ENCODE measurements at places on chromosomes 12 and 14.

- peaks cover 32% of the 10 kb centered on the region for H3K27me3 ChIP-seq
These were observed 14.5 kb upstream of the PWP1 start for GRCh38 chr12:107670999-107671643.

- peaks cover 61% of the 10 kb centered on the region for H3K4me1 ChIP-seq
- peak; percentile 77 for DNase-seq
- peak overlapping the region; percentile 1 for H3K4me3 ChIP-seq
- H3K27ac ChIP-seq: peak overlapping the region; percentile 86
- H3K27me3 ChIP-seq: no peaks in the 10 kb centered on the region
- H3K36me3 ChIP-seq: no peaks in the 10 kb centered on the region
These were observed 7.6 kb downstream of the VPS37B start for GRCh38 chr12:122888232-122888752.

GRCh38 chr14:23041729-23042128 lies 283 bp upstream of the PSMB11 start:
- no peak for DNase-seq
- no peak overlapping the region for H3K27ac ChIP-seq
- H3K27me3 ChIP-seq: no peaks in the 10 kb centered on the region
- no peak overlapping the region for H3K4me3 ChIP-seq

DNA sequence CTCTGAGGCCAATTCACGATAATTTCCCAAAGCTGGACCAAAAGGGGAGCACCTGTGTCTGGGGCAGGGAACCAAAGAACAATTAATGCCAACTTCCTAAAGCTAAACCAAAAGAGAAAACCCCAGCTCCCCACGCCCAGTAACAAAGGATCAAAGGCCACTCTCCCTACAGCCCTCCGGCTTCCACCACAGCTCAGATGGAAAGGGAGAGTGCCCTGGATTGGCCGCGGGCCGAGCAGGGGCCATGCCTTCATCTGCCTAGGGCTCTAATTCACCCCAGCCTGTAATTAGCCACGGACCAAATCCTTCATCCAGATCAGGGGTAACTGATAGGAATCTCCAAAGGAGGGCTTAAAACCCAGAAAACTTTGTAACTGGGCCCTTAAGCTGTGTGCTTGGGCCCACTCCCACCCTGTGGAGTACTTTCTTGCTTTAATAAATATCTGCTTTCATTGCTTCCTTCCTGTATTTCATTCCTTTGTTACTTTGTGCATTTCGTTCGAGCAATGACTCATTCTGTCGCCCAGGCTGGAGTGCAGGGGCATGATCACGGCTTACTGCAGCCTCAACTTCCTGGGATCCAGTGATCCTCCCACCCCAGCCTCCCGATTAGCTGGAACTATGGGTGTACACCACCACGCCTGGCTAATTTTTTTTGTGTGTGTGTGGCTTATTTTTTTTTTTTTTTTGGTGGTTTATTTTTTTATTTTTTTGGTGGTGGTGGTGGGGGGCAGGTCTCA lies 65.5 kb upstream of the PPP4R3A start:
- H3K27me3 ChIP-seq: no peaks in the 10 kb centered on the region
- no peak overlapping the region for H3K4me3 ChIP-seq
- peaks cover 6% of the 10 kb centered on the region for H3K4me1 ChIP-seq
- no peaks in the 10 kb centered on the region for H3K36me3 ChIP-seq
- DNase-seq: no peak
- no peak overlapping the region for H3K27ac ChIP-seq

DNA sequence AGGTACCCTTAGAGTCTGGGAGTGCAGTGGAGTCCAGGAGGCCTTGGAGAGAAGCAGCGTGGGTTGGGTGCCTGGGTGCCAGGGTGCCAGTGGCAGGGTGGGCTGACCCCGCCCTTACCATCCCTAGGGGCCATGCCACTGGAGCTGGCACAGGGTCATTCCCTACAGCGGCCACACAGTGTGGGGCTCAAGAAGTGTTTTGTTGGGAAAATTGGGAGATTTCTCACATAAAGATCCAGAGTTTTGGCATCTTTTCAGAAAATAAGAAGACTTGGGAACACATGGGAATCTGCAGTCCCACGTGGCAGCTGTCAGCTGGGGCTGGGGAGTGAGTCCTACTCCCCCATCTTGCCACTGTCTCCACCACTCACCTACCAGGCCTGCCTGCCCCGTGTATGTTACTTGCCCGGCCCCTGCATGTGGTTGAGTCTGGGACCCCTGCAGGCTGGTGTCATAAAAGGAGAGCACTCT lies 4.2 kb downstream of the VASH1 start:
- H3K27ac ChIP-seq: no peak overlapping the region
- H3K27me3 ChIP-seq: no peaks in the 10 kb centered on the region
- peaks cover 8% of the 10 kb centered on the region for H3K4me1 ChIP-seq

GRCh38 chr14:60989599-60989998 lies 8.6 kb downstream of the SLC38A6 start:
- no peak overlapping the region for H3K27ac ChIP-seq
- peaks cover 44% of the 10 kb centered on the region for H3K36me3 ChIP-seq
- no peak for DNase-seq
- no peaks in the 10 kb centered on the region for H3K27me3 ChIP-seq
- no peaks in the 10 kb centered on the region for H3K4me1 ChIP-seq

- no peak overlapping the region for H3K27ac ChIP-seq
- H3K27me3 ChIP-seq: peaks cover 64% of the 10 kb centered on the region
- no peak for DNase-seq
- no peak overlapping the region for H3K4me3 ChIP-seq
- H3K4me1 ChIP-seq: no peaks in the 10 kb centered on the region
These were observed 2.1 kb upstream of the KRT72 start for GRCh38 chr12:52603314-52603713.

- H3K27me3 ChIP-seq: no peaks in the 10 kb centered on the region
- H3K4me1 ChIP-seq: peaks cover 29% of the 10 kb centered on the region
- H3K27ac ChIP-seq: peak overlapping the region; percentile 94
- DNase-seq: peak; percentile 83
- peaks cover 21% of the 10 kb centered on the region for H3K36me3 ChIP-seq
These were observed 593 bp downstream of the CFL2 start for GRCh38 chr14:34713681-34714319.

- peaks cover 69% of the 10 kb centered on the region for H3K36me3 ChIP-seq
- no peak overlapping the region for H3K4me3 ChIP-seq
- DNase-seq: no peak
These were observed 37.1 kb downstream of the ZC3H14 start for GRCh38 chr14:88599761-88600439.

GRCh38 chr12:57802607-57803006 lies 15.9 kb downstream of the AVIL start:
- peaks cover 16% of the 10 kb centered on the region for H3K36me3 ChIP-seq
- no peak overlapping the region for H3K4me3 ChIP-seq
- no peak overlapping the region for H3K27ac ChIP-seq
- no peak for DNase-seq

DNA sequence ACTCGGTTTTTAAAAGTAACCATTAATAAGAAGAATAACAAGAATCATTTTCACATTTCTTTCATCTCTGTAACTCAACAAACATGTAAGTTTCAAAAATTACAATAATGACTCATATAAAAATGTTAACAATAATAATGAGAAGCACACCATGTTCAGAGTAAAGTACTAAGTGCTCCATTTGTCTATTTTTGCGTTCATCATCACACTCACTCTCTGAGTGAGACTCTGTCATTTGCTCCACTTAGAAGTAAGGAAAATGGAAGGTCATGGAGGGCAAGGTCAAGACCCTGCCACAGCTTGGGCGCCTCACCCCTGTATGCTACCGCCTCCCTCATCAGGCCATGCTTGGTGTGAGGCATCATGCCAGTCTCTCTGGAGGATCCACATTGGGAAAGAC lies 129.9 kb downstream of the TMEM30B start:
- peaks cover 52% of the 10 kb centered on the region for H3K4me1 ChIP-seq
- H3K4me3 ChIP-seq: no peak overlapping the region
- H3K27ac ChIP-seq: peak overlapping the region; percentile 65
- no peak for DNase-seq
- no peaks in the 10 kb centered on the region for H3K27me3 ChIP-seq

DNA sequence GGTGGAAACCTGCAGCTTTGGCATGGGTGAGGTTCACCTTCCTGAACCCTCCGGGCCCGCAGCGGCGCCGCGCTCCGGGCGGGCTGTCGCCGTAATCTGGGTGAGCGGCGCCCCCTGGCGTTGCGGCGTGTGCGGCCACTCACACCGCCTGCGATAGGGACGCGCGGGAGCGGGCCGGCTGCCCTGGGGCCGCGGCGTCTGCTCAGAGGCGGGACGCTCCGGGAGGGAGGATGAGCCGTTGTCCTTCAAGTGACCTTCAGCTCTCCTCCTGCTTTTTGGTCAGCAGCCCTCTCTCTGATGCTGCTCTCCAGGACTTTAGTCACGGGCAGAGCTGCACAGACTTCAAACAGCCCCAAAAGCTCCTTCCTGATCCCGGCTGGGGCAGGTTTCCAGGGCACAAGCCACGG lies 211.7 kb upstream of the FKBP4 start:
- H3K36me3 ChIP-seq: no peaks in the 10 kb centered on the region
- no peaks in the 10 kb centered on the region for H3K4me1 ChIP-seq

DNA sequence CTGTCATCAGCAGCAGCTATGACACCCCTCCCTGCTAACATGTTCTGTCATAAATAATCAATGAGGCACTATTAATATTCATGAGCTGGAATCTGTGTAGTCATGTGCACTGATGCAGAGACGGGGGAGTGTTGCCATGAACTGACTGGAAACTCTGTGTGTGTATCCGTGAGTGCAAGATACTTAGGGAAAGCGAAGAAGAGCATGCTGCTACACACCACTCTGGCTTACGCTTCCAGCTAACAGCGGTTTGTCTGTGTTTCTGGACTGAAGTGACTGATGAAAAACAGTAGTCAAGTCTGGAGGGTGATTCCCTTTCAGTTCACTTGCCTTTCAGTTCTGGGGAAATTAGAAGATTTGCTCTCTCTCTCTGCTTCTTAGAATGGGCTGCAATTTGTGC lies 249.4 kb downstream of the PDZRN4 start:
- H3K27ac ChIP-seq: no peak overlapping the region
- H3K4me1 ChIP-seq: no peaks in the 10 kb centered on the region
- no peak for DNase-seq
- no peaks in the 10 kb centered on the region for H3K27me3 ChIP-seq

- no peak for DNase-seq
- H3K36me3 ChIP-seq: no peaks in the 10 kb centered on the region
- H3K27me3 ChIP-seq: no peaks in the 10 kb centered on the region
- no peak overlapping the region for H3K4me3 ChIP-seq
- no peaks in the 10 kb centered on the region for H3K4me1 ChIP-seq
These were observed 19.1 kb upstream of the PLA2G1B start for GRCh38 chr12:120346681-120347080.

DNA sequence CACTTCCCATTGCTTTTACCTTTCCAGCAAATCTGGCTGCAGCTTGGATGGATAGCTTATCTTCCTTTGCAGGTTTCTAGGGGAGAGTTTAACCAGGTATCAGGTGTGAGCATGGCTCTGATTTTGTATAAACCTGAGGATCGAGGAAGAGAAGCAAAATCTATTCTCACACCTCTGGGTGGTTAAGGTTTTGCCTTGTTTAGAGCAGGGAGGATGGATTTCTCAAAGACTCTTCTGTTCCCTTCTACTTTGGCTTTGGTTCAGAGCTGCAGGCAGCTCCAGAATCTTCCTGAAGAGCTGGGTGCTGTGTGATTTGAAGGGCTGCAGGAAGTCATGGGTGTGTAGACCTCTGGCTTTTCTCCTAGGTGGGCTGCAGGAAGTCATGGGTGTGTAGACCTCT lies 1.7 kb downstream of the JDP2 start:
- H3K4me3 ChIP-seq: no peak overlapping the region
- H3K27ac ChIP-seq: no peak overlapping the region
- H3K36me3 ChIP-seq: no peaks in the 10 kb centered on the region
- peaks cover 19% of the 10 kb centered on the region for H3K4me1 ChIP-seq

GRCh38 chr14:24436355-24437019 lies 6.1 kb downstream of the SDR39U1 start:
- H3K27me3 ChIP-seq: no peaks in the 10 kb centered on the region
- H3K4me3 ChIP-seq: no peak overlapping the region
- H3K27ac ChIP-seq: no peak overlapping the region
- H3K36me3 ChIP-seq: peaks cover 43% of the 10 kb centered on the region
- H3K4me1 ChIP-seq: peaks cover 19% of the 10 kb centered on the region

DNA sequence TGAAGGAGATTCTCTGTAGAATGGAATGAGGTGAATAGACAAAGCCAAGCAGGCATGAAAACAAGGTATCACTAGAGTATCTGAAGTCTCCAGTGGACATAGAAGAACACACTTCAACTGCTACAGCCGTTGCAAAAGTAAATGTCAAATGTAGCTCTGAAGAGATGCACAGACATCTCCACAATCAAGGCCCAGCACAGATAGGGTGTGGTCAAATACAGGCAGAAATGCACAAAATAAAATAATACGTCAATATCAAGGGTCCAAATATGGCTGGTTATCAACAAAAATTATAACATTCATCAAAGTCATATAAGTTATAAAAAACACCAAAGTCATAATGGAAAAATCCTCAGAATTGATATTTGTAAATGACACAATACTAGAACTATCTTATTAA lies 1107.3 kb downstream of the TMEM121 start:
- H3K4me3 ChIP-seq: no peak overlapping the region
- H3K36me3 ChIP-seq: no peaks in the 10 kb centered on the region
- H3K27ac ChIP-seq: no peak overlapping the region

DNA sequence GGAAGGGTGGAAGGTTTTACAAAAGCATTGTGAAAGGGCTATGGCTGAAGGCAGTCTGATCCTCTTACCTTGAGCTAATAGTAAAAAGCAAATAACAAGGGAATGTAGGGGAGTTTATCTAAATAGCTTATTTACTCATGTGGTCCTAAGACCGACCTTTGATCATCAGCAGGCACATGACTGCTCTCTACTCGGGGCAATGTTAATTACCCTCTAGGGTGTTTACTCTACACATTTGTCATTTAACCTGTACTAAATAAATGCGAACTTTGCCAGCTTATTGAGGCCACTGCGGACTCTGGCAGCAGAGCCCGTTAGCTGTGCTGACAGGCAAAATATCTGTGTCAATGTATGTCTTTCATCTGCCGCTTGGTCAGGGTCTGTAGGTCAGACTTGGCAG lies 768.3 kb upstream of the ATXN7L3B start:
- no peak overlapping the region for H3K4me3 ChIP-seq
- no peaks in the 10 kb centered on the region for H3K36me3 ChIP-seq
- H3K27ac ChIP-seq: no peak overlapping the region
- no peaks in the 10 kb centered on the region for H3K27me3 ChIP-seq

DNA sequence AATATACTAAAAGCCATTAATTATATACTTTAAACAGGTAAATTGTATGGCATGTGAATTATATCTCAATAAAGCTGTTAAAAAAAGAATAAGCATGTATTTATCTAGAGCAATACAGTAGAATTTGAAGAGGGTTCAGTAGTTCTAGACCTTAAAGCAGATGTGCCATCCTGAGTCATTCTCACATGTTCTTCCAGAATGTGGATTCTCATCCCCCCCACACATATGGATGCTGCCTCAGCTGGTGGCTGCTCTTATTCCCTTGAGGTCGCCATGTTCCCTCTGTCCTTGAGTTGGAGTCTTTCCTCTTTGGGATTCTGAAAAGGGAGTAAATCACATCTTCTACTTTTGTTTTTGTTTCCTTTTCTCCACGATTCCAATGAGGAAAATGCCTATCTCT lies 321.3 kb downstream of the AEBP2 start:
- H3K4me1 ChIP-seq: peaks cover 9% of the 10 kb centered on the region
- H3K27me3 ChIP-seq: no peaks in the 10 kb centered on the region
- no peak for DNase-seq
- no peak overlapping the region for H3K4me3 ChIP-seq
- no peak overlapping the region for H3K27ac ChIP-seq
- no peaks in the 10 kb centered on the region for H3K36me3 ChIP-seq

All from astrocyte (in vitro differentiated cells and primary cell).